ENCODE measurements at places on chromosomes 16 and 17.

DNA sequence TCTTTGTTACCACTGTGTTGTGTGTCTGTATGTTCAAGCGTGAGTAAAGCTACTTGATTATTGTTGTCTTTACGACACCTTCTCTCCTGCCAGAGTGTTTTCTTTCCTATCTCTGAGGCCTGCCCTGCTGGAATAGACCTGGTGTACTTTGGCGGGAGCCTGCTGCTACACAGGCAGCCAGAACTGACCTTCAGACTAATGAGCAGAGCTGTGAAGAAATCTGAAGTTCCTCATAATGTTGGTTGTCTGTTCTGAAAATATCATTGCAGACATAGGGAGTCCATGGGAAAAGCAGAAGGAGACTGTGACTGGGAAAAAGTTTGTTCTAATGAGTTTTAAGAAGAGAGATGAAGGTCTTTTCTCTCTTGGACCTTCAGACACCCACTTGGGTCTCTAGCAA lies 9.8 kb downstream of the RHOT1 start:
- no peak for DNase-seq

DNA sequence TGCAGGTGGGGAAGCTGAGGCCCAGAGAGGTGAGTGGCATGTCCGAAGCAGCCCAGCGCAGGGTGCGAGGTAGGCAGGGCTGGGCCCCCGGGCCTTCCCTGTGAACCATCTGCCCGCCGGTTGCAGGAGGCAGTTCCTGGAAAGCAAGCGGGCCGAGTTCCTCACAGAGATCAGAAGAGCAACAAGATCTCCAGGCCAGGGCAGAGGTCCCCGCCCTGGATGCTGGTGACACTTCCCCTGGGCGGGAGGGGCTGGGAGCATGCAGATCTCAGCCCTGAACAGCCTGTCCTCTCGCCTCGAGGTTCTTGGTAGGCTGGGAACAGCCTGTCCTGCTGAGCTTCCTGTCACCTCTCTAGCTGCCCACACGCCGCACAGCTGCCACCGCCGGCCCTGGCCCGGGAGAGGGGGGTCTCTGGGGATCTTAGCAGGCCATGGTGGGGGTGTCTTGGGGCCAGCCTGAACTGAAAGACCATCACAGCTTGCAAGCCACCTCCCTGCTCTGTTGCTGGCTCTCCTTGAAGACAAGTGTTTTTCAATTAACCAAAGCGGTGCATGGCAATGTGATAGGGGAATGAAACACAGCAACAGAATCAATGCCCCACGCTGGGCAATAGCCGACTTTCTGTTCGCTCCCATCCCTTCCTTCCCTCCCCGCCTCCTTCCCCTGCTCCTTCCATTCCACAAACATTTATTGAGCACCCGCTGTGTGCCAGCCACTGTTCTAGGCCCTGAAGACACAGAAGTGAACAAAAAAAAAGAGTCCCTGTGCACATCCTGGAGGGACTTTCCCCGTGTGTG lies 31.7 kb downstream of the SOCS1 start:
- DNase-seq = no peak

GRCh38 chr17:50203604-50204345 lies 2.3 kb upstream of the COL1A1 start:
- no peak for DNase-seq

- DNase-seq = no peak
Measured at GRCh38 chr17:79834565-79835469, 4.4 kb downstream of the CBX4 start.

Data from A172 (cell line).